ENCODE measurements at places on chromosomes 7 and 10.

DNA sequence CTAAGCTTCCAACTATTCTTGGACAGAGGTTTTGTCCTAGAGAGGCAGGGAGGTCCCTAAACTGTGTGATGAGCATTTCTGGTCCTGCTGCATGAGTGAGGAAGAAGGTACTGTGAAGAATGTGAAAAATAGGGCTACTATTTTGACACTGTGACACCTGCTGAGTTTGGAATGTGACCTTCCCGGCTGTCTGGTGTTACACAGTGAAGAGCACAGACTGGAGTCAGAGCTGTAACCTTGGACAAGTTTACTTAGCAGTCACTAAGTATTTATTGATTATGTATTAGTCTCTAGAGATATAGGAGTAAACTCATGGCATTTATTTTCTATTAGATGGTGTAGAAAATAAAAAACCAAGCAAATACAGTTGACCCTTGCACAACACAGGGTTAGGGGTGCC is 12.3 kb downstream of the GOLGA7B start:
- DNase-seq = peak; percentile 24

DNA sequence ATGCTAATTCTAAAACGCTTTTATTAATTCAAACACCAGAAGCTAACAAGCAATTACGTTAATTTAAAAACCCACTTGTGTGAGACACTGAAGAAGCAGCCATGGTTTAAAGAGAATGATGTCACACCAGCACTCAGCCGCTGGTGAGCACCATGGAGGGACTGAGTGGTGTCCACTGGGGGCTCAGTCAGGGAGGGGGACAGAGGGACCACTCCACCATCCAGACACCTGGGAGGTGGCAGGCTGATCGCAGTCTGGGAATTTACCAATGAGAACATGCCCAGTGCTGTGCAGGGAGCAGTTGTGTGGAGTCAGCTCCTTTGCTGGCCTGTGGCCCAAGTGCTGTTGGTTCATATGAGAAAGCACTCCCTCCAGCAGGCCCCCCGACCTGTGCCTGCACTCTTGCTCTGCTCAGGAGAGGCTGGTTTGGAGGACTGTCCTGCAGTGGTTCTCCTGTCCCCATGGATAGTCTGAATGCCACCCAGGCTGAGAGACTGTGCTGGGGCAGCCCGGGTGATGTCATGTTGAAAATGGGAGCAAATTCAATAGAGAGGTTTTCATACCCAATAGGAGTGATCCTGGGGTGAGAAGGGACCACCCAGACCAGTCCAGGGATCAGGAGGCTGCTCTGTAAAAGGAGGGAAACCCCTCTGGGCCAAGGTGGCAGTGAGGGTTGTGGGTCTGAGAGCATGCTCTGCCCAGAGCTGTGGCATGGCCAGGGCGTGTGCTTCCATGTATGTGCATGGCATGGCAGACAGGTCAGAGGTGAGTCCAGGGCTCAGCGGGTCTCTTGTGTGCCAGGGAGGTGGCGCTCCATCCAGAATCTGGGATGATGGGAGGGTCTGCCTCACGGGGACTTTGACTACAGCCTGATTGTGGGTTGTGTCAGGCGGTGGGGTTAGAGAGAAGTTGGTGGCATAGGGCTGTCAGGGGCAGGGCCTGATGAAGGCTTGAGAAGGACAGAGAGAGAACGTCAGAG is 12.7 kb downstream of the ADCY1 start:
- no peak for DNase-seq

GRCh38 chr10:132640326-132641125 is 102.9 kb downstream of the INPP5A start:
- DNase-seq = no peak

DNA sequence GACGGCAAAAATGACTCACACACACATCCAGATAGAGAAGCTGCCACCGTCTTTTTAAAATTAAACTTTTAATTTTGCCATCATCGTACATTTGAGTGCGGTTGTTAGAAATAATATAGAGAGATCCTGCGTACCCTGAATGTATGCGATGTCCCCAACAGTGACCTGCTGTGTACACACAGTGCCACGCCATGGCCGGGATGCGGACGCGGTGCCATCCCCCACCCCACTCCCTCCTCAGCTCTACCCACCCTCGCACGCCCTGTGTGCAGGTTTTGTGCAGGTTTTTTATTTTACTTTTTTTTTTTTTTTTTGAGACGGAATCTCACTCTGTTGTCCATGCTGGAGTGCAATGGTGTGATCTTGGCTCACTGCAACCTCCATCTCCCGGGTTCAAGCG is 58.7 kb upstream of the PDGFA start:
- DNase-seq = no peak

GRCh38 chr7:96596120-96596826 is 113.4 kb downstream of the SEM1 start:
- DNase-seq = peak; percentile 14

- DNase-seq = no peak
Observed at GRCh38 chr7:45579391-45579801, 5.2 kb downstream of the ADCY1 start.

DNA sequence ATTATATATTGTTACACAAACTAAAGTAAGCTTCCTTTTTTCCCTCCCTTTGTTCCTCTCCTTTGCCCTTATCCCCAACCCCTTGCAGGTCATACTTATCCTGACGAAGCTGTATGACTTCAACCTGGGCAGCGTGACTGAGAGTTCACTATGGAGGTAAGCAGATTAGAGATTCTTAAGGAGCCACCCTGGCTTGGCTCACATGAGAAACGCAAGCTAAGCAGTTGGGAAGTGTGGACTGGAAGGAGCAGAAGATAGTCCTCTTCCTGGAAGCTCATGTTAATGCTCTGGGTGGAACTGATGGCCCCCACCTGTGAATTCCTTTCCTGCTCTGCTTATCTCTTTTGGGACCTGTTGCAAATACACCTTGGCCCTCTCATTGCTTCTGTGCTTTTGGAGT is 201.6 kb downstream of the SORCS3 start:
- DNase-seq = no peak

DNA sequence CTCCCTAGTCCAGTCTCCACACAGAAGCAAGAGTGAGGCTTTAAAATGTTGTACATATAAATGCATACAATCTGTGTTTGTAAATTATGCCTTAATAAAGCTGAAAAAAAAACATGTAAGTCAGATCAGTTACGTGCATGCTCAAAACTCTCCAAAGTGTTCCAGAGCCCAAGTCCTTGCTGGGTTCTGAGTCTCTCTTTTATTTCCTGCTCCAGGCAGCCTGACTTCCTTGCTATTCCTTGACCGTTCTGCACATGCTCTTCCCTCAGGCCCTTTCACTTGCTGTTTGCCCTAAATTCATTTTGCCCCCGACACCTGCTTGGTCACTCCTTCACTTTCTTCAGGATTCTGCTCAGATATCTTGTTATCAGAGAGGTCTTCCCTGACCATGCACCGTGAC is 770.1 kb downstream of the PHTF2 start:
- DNase-seq = no peak

DNA sequence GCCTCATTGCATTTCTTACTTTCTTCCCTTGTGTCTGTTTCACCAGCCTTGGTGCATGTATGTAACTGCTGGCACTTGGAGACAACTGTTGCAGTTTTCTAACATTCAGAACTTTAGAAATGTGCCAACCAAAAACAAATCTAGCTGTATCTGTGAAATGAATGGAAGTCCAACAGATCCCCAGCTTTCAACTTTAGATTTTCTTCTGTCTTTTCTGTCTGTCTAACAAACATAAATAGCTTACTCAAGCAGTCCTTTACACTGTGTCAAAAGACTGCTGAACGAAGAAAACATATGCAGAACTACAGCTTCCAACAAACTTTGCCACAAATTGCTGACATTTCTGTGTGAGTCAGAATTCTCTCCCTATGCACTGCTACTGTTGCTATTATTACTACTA is 30.9 kb downstream of the SORCS1 start:
- no peak for DNase-seq

- DNase-seq = no peak
Observed at GRCh38 chr10:24669285-24669852, 54.3 kb downstream of the ARHGAP21 start.

DNA sequence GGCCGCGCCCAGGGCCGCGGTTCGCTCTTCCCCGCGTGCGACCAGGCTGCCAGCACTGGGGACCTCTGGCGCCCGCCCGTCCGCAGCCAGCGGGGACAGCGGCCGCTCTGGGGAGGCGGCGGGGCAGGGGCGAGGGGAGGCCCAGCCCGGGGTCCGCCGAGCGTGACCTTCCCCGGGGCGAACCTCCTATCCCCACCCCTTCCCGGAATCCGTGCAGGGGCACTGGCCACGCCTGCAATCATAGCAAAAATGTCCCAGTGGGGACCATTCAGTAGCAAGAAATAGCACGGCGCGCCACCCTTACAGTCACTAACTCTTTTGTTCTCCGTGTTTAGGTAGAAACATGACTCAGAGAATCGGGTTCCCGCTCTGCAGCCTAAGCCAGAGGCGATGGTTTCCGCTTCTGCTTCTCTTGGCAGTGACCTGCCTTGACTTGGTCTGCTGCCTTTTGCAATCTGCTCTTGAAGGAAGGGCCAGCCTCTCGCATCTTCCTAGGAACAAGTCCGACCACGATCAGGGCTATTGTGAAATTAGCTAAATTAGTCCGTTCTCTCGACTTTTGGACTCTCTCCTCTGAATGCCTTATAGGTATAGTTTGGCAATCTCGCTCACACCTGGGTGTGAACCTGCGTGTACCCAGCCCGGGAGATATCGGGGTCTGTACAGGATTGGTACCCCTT is 79.3 kb upstream of the ACBD5 start:
- peak; percentile 12 for DNase-seq

DNA sequence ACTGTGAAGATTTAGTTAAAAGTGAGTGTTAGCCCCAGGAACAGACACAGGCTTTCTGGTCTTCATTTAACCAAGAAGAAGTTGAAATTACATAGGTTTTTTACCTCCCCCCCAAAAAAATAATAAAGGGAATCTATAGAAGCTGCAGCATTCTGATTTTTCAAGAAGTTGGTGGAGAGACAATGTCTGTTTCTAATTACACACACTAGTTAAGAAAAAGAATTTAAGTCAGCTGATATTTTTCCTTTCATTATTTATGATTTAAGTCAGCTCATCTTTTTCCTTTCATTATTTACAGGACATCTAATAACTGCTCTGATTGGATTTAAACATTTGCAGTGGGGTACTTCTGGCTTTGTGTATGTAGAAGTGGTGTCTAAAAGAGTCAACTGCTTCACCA is 201.4 kb upstream of the NRP1 start:
- no peak for DNase-seq

GRCh38 chr7:3028071-3028757 is 15.5 kb downstream of the CARD11 start:
- DNase-seq = peak; percentile 82

DNA sequence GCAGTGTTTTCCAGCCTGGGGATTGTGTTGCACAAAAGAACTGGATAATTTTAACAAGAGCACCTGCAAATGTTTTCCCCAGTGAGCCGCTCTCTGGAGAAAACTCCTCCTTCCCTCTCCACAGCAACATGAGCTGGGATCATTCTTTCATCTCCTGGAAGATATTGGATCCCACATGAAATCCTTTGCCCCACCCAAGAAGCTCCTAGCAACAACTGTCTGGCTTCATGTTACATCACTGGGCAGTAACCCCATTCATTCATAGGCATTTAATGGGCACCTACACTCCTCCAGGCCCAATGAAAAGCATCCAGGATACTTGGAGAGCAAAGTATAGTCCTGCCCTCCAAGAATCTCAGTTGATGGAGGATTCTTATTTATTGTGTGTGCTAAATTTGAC is 27.2 kb downstream of the LSM5 start:
- DNase-seq = no peak

GRCh38 chr7:131219312-131220041 is 108.2 kb upstream of the MKLN1 start:
- no peak for DNase-seq

- no peak for DNase-seq
Observed at GRCh38 chr7:83836028-83836427, 187.1 kb upstream of the SEMA3E start.

DNA sequence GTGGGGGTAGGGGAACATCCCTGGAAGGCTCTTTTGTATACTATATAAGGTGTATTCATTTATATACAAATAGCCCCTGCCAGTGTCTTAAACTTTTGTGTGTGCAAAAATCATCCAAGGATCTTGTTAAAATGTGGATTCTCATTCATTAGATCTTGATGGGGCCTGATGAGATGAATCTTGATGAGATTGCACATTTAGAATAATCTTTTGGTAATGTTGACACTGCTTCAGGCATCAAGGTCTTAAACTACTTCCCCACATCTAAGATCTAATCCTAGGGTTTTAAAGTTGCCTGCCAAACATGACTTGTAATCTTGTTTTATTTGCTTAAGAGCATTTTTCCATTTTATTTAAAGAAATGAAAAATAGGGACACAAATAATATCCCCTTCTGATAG is 13.0 kb downstream of the TLX1 start:
- DNase-seq = no peak

DNA sequence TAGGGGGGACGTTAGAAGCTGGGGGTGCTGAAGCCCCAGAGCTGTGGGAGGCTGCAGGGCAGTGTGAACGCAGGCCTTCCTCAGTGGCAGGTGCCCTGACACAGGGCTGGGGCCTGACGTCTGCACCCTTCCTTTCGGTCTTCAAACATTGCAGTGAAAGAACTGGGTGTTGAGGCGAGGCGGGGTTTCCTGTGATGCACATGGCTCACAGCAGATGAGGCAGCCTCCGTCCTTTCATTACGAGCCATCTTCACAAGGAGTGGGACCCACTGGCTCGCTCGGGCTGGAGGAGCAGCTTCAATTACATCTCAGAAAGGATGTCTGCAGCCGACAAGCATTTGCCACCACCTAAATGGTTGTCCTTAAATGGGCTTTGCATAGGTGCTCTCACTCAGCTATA is 180.3 kb upstream of the SHH start:
- no peak for DNase-seq

DNA sequence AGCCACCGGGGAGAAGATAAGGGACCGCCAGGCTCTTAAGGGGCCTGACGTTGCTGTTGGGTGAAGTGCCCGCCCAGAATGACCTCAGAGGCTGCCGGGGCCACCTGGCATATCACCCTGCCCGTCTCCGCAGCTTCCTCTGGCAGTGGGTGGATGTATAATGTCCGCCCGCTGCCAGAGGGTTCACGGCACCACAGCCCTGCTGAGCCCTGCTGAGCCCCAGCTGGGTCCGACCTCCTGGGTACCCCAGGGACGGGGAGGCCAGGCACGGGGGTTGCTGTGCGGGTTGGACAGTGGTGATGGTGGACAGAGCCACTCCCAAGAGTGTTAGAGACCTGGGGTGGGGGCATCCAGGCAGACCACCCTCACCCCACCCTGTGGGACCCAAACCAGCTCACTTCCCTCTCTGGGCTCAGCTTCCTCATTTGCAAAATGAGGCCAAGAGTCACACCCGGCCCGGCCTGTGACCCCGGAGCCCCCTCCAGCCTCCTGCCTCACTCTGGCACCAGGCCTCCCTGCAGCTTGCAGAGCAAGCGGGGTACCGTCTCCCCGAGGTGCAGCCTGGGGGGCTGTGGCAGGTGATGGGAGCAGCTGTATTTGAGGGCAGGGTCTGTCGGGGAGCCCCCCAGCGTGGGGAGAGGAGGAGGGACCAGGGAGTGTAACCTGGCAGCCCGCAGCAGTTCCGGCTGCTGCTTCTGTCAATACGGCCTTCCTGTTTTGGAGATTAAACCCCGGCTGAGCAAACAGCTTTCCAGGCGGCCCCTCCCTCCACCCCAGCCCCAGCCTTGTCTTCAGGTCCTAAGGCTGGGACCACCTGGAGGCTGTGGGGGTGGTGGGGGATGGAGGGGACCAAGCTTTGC is 8.4 kb upstream of the LFNG start:
- no peak for DNase-seq
